ENCODE measurements at places on chromosomes 5 and 9.

- no peak for DNase-seq
Measured at GRCh38 chr9:684941-685340, 156.6 kb upstream of the DMRT1 start.

GRCh38 chr5:87137283-87137682 lies 130.4 kb upstream of the RASA1 start:
- no peak for DNase-seq

- DNase-seq = no peak
Measured at GRCh38 chr9:99632349-99633038, 189.2 kb upstream of the NR4A3 start.

DNA sequence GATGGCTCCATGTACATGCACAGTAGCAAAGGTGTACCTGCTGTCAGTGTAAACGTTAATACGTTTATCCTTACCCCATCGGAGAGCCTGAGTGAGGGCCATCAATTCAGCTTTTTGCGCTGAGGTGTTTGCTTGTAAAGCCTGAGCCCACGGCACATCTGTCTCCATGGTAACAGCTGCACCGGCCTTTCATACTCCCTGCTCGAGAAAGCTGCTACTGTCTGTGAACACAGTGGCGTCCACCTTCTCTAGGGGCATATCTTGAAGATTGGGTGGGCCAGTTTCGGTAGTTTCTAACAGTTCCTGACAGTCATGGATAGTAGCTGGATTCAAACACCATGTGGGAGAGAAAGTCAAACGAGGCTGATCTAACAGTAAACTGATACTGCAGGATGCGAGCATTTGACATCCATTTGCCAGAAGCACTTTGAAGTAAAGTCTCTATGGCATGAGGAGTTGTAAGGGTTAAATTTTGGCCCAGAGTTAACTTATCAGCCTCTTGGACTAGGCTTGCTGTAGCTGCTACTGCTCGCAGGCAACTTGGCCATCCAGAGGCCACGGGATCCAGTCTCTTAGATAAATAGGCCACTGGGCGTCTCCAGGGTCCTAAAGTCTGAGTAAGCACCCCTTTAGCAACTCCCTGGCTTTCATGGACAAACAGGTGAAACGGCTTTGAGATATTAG lies 21.0 kb upstream of the RHOBTB3 start:
- no peak for DNase-seq

Data from activated gamma-delta T cell treated with anti-CD3 and anti-CD28 coated beads, Interleukin-2, amount 50 U/mL, for 16 hours (primary cell).